Mesenteric fat pad (tissue), 1 donor: ENCODE measurements at places on chromosomes 3 and 15. TPM values are rescaled to one million over a fixed set of nuclear protein-coding genes. Genes with fewer than 3 reads are reported as not detected.

- no peak for DNase-seq
Measured at GRCh38 chr15:51077221-51078153, 17.2 kb downstream of the TNFAIP8L3 start.

- no peak for DNase-seq
Measured at GRCh38 chr3:192001218-192001617, 540.3 kb downstream of the PYDC2 start.

The SLC7A14 gene
- total RNA-seq, result not detected

- DNase-seq, result no peak
Measured at GRCh38 chr3:15385901-15386653, 41.3 kb downstream of the METTL6 start.

The ALDH1L1 gene
- 105 TPM for total RNA-seq

- no peak for DNase-seq
Measured at GRCh38 chr15:32688151-32688639, 29.6 kb upstream of the GREM1 start.

The CLDN16 gene
- not detected for total RNA-seq

The PKM gene
- 414 TPM for total RNA-seq

GRCh38 chr3:127747751-127748521 lies 74.4 kb downstream of the MGLL start:
- peak; percentile 90 for DNase-seq

DNA sequence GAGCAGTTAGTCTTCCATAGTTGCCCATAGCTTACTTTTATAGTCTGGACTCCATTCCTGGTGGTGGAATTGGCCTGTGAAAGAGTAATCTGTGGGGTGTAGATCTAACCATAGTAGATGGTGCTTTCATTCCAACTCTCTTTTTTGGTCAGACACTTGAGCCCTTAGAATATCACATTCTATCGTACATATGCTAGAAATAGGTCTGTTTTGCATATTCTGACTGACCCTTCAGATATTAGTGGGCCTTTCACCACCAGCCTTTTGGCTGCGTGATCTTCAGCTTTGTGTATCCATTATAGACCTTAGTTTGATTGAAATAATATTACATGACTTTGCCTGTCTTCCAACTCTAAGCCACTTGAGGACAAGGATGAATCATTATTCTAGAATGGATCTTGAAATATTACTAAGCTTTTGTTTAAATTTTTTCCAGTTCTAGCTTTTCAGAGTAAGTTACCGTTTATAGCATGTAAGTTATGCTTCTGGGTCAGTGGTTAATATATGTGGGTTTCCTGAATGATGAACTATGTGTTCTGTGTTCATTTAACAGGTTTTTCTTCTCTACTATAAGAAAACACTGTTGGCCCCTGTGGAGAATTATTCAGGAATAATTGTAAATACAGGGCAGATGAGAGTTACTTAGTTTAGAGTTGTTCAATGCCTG lies 8.7 kb downstream of the RAB7A start:
- DNase-seq, result no peak
